Camera-type eye (tissue), 1 donor: ENCODE measurements at places on chromosomes 16 and 17. TPM values are rescaled to one million over a fixed set of nuclear protein-coding genes. Genes with fewer than 3 reads are reported as not detected.

TMEM220 gene
- total RNA-seq = 6.9 TPM

KRTAP2-4 gene
- total RNA-seq = not detected

PROCA1 gene
- 5.4 TPM for total RNA-seq

PIGQ gene
- 36.3 TPM for total RNA-seq

KREMEN2 gene
- 1.6 TPM for total RNA-seq

PPL gene
- total RNA-seq = 37.7 TPM

SLFN12 gene
- 11.5 TPM for total RNA-seq

CA7 gene
- not detected for total RNA-seq

EFNB3 gene
- 10.0 TPM for total RNA-seq

C16orf92 gene
- total RNA-seq = not detected

PLXDC1 gene
- total RNA-seq = 49.3 TPM

ODF4 gene
- not detected for total RNA-seq

HOXB2 gene
- not detected for total RNA-seq

ITGAL gene
- total RNA-seq = 3.8 TPM

KCNH6 gene
- 24.6 TPM for total RNA-seq

TBC1D26 gene
- total RNA-seq = 2.9 TPM

CCL4 gene
- 2.3 TPM for total RNA-seq

TAT gene
- not detected for total RNA-seq

TEX19 gene
- not detected for total RNA-seq

IRF8 gene
- total RNA-seq = 10.4 TPM

APOBR gene
- total RNA-seq = 0.60 TPM

CD300E gene
- not detected for total RNA-seq

DYNLRB2 gene
- 0.93 TPM for total RNA-seq

RCVRN gene
- total RNA-seq = 165 TPM

ABCA8 gene
- total RNA-seq = 66.8 TPM

AOC3 gene
- total RNA-seq = 18.6 TPM
